Hematopoietic multipotent progenitor cell treated with erythropoietin and hydrocortisone succinate and interleukin-3 and kit ligand, for 4 days (in vitro differentiated cells): ENCODE measurements at places on chromosomes 6 and 20.
A peak's percentile ranks its signal among the peaks of the same experiment; 100 is the strongest.

GRCh38 chr6:20997143-20997769 lies 463.0 kb downstream of the CDKAL1 start:
- no peak for DNase-seq

DNA sequence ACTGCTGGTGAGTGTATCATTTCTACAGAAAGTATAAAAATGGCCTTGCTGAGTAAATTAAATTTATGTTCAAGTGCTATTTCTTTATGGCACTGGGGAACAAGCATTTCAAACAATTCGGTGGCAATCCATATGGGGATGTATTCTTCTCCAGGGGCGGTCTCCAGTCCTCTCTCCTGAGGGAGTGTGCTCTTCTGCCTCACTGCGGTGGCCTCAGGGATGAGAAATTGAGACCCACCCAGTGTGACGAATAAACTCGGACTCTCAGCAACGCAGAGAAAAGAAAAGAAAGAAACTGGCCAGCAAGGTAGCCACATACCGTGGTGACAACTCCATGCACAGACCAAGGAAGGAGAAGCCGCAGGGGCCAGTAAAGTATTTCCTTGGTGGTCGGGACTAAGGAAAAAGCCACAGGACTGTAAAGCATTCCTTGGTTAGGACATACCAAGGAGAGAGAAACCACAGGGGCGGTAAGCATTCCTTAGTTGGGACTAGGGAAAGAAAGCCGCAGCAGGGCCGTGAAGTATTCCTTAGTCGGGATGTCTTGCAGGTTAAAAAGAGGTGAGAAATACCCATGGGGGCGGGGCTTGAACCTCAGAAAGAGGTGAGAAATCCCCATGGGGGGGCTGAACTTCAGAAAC lies 13.6 kb upstream of the GOPC start:
- DNase-seq: no peak

DNA sequence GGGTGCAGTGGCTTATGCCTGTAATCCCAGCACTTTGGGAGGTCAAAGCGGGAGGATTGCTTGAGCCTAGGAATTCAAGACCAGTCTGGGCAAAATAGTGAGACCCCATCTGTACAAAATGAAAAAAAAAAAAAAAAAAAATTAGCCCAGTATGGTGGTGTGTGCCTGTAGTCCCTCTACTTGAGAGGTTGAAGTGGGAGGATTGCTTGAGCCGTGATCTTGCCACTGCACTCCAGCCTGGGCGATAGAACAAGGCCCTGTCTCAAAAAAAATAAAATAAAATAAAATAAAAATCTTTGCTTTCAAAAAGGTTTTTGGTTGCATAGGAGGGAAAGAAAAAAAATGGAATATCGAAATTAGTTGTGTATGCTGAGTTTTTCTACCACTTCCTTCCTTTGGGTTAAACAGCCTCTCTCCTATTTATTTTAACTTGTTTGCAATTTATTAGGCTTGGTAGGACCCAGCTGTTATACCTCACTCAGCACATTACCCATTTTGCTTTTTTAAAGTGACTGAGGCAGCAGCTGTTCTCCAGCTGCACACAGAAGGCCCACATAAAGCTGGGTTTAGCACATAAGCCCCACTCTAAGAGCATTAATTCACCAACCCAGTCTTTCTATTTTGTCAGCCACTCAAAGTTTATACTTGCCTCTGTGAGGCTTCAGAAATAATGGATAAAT lies 152.3 kb downstream of the ZFAND3 start:
- no peak for DNase-seq

DNA sequence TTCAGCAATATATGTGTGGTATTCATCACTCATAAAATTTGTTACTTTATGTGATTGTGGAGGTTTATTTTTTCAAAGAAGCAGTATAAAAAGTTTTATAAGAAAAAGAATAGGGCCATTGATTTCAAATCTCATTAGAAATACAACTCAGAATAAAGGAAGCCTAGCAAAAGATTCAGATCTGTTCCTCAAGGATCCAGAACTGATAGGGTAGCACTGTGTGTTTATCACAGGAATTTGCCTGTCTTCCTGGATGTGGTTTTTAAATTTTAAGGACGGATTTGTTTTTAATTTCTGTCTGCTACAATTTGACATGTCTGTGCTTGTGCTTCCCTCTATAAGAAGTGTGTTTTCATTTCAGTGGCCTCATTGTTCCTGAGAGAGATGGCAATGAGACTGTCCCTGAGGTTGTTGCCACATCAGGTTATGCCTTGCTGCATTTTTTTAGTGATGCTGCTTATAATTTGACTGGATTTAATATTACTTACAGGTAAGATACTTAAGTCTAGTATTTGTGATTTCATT lies 74.6 kb downstream of the ATRN start:
- no peak for DNase-seq

DNA sequence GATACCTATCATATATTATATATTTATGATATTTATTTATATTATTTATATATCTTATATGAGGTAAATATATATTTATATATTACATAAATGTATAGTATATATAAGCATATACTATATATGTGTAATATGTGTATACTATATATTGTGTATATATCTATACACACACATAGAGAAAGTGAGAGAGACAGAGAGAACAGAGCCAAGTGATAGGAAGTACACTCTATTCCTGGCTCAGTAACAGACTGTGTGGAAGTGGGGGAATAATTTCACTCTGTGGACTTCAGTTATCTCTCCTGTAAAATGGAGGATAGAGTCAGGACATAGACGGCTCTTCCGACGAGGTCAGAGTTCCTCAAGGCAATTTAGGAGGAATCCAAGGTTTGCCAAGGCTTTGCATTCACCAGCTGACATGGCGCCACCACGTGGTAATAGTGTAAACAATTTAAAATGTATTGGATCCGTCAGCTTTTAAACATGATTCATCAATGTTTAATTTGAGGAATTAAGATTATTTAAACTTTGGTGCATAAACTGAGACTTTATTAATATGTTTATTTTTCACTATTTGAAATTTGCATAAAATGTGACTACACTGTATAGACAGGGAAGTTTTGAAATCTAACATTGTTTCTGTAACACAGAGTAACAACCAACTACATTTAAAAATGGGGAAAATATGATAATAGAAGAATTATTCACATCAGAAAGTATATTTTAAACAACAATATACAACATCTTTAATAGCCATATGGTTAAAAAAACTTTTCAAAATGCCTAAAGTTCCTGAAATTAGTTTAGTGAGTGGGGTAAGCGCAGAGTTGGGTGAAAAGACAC lies 75.4 kb upstream of the TMEM244 start:
- peak; percentile 86 for DNase-seq
